HTR-8/SVneo (cell line): ENCODE measurements at places on chromosomes 5 and 9.

DNA sequence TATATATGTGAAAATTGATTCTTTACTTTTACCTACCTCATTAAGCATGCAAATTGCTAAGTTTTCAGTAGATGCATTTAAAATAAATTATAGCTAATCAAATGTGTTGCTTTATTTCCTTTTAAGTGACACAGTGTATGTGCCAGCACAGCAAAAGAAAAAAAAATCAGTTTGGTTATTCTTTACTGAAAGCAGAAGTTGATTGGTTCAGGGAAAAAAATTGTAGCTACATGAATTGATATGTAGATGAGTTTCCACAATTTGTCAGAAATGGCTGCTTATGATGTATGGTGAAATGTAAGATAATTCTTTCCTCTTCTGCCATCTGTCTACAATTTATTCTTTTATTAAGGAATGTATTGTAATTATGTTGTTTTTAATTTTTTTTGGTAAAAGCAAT is 57.8 kb downstream of the PARP8 start:
- no peak for DNase-seq

- DNase-seq, result no peak
Observed at GRCh38 chr9:91783876-91784672, 166.0 kb downstream of the ROR2 start.

DNA sequence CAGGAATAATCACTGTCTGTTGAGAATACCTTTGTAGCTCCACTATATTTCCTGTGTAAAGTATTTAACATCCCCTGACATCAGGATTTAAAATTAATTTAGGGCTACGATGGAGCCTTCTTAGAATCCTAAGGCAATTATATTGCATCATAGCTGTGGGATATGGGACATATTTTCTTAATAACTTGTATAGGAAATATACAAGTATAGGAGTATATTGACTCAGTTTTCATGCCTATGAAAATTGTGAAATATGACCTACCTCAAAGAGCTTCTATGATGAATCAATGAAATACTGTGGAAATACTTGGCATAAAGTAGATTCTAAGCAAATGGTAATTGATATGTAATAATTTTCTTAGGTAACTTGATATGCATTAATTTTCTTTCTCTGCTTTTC is 221.0 kb upstream of the KLF4 start:
- DNase-seq, result no peak

GRCh38 chr9:119639287-119639955 is 270.2 kb upstream of the BRINP1 start:
- DNase-seq, result no peak

DNA sequence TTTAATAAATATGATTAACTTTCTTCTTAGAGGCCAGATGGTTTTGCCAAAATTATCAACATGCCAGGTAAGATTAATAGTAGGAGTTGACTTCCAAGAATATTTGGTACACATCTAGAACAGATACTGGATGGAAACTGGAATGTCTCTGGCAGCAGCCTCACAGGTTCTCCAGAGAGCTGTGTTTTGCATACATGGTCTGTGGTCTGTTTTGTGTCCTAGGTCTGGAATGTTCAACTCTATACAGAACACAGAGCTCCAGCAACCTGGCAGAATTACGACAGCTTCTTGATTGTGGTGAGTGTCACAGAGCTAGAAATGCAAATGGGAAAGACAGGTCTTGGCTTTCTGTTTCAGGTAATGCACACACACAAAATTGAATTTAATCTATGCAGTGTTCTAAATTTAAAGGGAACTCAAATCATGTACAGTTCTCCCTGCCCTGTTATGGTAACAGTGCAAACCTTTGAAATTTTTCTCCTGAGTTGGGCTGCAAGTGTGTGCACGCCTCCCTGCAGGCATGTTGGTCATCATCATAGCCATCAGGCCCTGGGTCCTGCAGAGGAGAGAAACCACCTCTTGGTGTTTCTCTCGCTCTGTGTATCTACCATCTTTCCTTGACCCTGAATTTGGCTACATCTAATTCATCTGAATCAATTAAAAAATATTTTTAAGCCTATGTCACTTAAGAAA is 58.3 kb downstream of the PIK3R1 start:
- no peak for DNase-seq

- DNase-seq, result no peak
Observed at GRCh38 chr5:103724271-103724670, 161.7 kb upstream of the NUDT12 start.

DNA sequence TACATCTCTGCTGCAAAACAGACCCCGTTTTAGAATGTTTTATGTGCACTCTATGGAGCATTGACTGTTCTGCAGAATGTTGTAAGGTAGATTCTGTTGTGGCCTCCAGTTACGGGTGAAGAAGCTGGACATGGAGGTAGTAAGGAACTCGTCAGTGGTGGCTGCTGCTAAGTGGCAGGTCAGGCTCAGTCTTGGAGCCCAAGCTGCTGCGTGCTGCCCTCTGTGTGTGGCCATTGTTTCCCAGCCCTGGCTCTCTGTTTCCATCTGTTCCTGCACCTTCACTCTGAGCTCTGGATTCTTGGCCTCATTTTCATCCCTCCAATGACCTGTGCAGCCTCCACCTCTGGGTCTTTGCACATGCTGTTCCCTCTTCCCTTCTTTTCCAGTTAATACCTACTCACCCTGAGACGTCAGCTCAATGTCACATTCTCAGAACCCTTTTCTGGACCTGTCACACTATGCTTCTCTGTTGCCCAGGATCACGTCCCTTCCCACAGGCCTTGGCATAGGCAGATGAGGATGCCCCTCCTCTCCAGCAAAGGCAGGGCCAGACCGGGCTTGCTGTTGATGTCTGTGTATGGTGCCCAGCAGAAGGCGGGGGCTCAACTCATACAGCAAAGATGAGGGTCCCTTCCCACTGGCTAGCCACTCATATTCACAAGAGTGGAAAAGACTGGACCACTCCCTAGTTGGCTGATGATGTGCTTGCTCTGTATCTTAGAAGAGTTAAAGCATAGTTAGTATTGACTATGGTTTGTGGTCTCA is 97.6 kb downstream of the TENT4A start:
- DNase-seq, result no peak
